ENCODE measurements at places on chromosomes 3 and 15. TPM values are rescaled to one million over a fixed set of nuclear protein-coding genes. Genes with fewer than 3 reads are reported as not detected.
A peak's percentile ranks its signal among the peaks of the same experiment; 100 is the strongest.

- no peak overlapping the region for H3K27ac ChIP-seq
- no peaks in the 10 kb centered on the region for H3K27me3 ChIP-seq
- H3K36me3 ChIP-seq, result no peaks in the 10 kb centered on the region
- H3K4me1 ChIP-seq, result no peaks in the 10 kb centered on the region
- DNase-seq, result no peak
Observed at GRCh38 chr3:183478501-183478900, 50.1 kb upstream of the MCF2L2 start.

- peaks cover 7% of the 10 kb centered on the region for H3K27me3 ChIP-seq
- no peak for DNase-seq
- no peak overlapping the region for H3K4me3 ChIP-seq
- no peaks in the 10 kb centered on the region for H3K36me3 ChIP-seq
- no peak overlapping the region for H3K27ac ChIP-seq
- no peaks in the 10 kb centered on the region for H3K4me1 ChIP-seq
Observed at GRCh38 chr15:38427380-38427779, 26.5 kb upstream of the FAM98B start.

- no peaks in the 10 kb centered on the region for H3K36me3 ChIP-seq
- no peak overlapping the region for H3K4me3 ChIP-seq
- H3K27me3 ChIP-seq, result no peaks in the 10 kb centered on the region
- DNase-seq, result peak; percentile 73
Observed at GRCh38 chr15:28873585-28874190, 12.1 kb upstream of the APBA2 start.

- H3K4me3 ChIP-seq, result no peak overlapping the region
- no peak overlapping the region for H3K27ac ChIP-seq
- no peak for DNase-seq
Observed at GRCh38 chr3:125107861-125108567, 52.2 kb upstream of the HEG1 start.

- H3K4me3 ChIP-seq, result no peak overlapping the region
- H3K27me3 ChIP-seq, result no peaks in the 10 kb centered on the region
- no peak overlapping the region for H3K27ac ChIP-seq
- H3K4me1 ChIP-seq, result peaks cover 55% of the 10 kb centered on the region
Observed at GRCh38 chr3:15264486-15264885, 58.4 kb downstream of the CAPN7 start.

DNA sequence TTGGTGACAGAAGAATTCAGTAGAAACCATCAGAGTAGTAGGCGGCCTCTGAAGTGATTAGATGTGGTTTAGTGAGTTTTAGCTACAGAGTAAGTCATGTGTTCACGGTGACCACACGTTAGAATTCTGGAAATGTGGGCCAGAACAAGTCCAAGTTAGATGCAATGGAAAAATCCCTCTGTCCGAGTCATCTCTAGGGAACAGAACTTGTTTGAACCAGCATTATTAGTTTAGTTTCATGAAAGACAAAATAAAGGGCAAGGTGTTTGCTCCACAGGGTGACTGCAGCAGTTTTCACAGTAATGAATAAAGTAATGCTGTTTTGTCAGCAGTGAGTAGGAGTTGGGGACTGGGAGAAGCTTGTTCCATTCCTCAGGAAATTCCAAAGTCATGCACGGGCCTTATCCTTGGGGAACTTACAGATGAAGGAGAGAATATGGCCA is 100.2 kb downstream of the CGNL1 start:
- no peaks in the 10 kb centered on the region for H3K36me3 ChIP-seq
- H3K27ac ChIP-seq, result no peak overlapping the region
- no peak overlapping the region for H3K4me3 ChIP-seq

C2CD4A gene
- not detected for total RNA-seq

TUSC7 gene
- total RNA-seq, result not detected

All from naive thymus-derived CD8-positive, alpha-beta T cell (primary cell).